Stimulated activated CD8-positive, alpha-beta memory T cell treated with anti-CD3 and anti-CD28 coated beads, Interleukin-4, amount 100 ng/mL, for 1 hour (primary cell): ENCODE measurements at places on chromosomes 5 and 9.

DNA sequence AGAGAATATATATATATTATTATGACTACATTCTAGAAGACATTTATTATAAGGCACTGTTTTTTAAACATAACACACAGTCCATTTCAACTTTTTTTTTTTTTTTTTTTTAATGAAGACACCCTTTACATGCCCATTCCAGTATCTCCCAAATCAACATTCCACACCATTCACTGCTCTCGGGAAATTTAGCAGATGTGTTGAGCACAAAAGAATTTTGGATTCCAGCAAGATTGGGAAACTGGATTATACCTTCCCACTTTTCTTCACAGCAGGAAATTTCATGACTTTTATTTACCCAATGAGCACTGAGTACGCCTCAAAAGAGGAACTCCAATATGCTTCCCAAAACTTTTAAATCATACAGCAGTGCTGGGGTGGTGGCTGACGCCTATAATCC, 333.6 kb upstream of the DAB2 start:
- DNase-seq, result no peak

- no peak for DNase-seq
Observed at GRCh38 chr5:121350181-121350930, 501.3 kb upstream of the FTMT start.

GRCh38 chr5:157582731-157583620, 7.4 kb upstream of the ADAM19 start:
- DNase-seq, result no peak

DNA sequence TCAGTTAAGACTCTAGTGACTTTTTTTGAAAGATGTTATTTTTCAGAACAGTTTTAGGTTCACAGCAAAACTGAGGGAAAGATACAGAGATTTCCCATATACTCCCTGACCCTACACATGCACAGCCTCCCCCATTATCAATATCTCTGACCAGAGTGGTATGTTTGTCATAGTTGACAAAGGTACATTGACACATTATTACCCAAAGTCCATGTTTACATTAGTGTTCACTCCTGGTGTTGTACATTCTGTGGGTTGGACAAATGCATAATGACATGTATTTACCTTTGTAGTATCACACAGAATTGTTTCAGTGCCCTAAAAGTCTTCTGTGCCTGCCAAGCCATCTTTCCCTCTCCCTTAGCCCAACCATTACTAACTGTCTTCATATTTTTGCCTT, 470.7 kb upstream of the DMAC1 start:
- no peak for DNase-seq

DNA sequence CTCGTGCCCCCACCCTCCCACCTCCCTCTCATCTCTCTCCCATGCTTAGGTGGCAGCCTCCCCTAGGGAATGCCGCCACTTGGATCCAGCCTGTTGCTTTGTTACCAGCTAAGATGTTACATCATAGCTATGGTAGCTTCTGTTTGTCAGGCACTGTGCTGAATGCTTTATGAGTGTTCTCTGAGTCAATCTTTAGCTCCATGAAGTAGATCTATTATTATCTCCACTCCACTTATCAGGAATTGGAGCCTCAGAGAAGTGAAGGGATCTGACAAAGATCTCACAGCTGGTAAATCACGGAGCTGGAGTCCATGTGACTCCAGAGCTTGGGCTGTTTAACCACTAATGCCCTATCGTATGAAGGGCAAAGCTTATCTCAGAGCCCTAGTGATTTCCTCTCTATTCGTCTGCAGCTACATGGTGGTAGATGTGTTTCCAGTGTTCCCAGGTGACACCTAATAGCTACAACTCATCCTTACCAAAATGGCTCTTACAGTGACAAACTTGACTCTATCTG, 54.1 kb downstream of the GARNL3 start:
- DNase-seq, result no peak

DNA sequence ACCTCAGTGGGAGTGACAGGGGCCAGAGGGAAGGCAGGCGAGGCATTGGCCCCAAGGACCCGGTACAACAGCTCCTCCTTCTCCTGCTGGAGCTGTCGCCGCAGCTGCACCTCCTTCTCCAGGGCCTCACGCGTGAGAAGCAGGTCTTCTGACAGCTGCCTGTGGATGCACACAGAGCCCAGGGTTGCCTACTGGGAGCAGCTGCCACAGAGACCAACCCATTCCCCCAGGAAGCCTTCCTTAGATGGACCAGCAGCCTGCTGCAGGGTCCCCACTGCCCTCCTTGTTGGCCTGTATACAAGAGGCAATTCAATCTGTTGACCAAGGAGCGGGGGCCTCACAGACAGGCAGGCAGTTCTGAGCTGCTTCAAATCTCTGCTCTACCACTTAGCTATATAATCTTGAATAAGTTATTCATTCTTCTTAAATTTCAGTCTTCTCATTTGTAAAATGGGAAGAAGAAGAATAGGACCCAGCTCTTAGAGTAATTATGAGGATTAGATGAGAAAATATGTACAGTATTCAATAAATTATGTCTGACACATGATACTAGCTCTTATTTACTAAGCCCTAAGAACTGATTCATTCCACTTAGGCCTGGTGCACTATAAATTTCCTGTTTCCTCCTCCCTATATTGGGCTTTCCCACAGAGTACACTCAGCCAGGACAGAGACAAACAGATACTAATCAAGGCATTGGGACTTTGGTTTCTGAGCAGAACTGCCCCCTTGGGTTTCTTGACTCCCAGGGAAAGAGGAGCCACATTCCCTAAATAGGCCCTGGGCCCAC, 26.1 kb upstream of the ANXA6 start:
- DNase-seq, result no peak
